ENCODE measurements at places on chromosomes 5 and 9. TPM values are rescaled to one million over a fixed set of nuclear protein-coding genes. Genes with fewer than 3 reads are reported as not detected.

NUTM2G gene
- polyA plus RNA-seq = not detected

GRCh38 chr9:92769990-92770359, 5.3 kb upstream of the BICD2 start:
- DNase-seq = no peak

GRCh38 chr5:41279040-41279439, 65.7 kb upstream of the C6 start:
- DNase-seq = no peak

- no peak for DNase-seq
These were observed 253.6 kb upstream of the VLDLR start for GRCh38 chr9:2367970-2368369.

CBY3 gene
- polyA plus RNA-seq = not detected
